ENCODE measurements at places on chromosomes 4 and X. TPM values are rescaled to one million over a fixed set of nuclear protein-coding genes. Genes with fewer than 3 reads are reported as not detected.

DNA sequence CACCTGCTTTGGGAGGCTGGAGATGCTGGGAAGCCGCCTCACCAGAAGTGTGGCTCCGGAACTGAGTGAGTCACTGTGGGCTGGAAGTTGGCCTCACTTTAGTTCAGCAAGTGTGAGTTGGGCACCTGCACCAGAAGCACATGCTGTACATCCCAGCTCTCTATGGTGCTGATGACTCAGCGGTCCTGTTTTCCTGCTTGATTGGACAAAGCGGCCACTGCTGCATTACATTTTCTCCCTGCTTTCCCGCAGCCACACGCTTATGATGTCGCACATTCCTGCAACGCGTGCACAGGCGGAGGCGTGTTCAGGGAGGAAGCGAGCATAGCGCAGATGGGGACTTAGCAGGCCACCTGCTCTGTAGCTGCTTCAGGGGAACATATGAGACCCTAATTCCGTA, 26.7 kb upstream of the CLDN34 start:
- no peaks in the 10 kb centered on the region for H3K4me1 ChIP-seq
- no peak overlapping the region for H3K4me3 ChIP-seq
- no peak overlapping the region for H3K27ac ChIP-seq
- H3K36me3 ChIP-seq: peaks cover 10% of the 10 kb centered on the region
- H3K27me3 ChIP-seq: no peaks in the 10 kb centered on the region

GRCh38 chr4:73451404-73451803, 15.4 kb downstream of the AFP start:
- no peaks in the 10 kb centered on the region for H3K36me3 ChIP-seq
- peaks cover 10% of the 10 kb centered on the region for H3K4me1 ChIP-seq

- H3K36me3 ChIP-seq: no peaks in the 10 kb centered on the region
- no peak for DNase-seq
- no peak overlapping the region for H3K4me3 ChIP-seq
- peaks cover 18% of the 10 kb centered on the region for H3K4me1 ChIP-seq
- no peak overlapping the region for H3K27ac ChIP-seq
Measured at GRCh38 chr4:169663831-169664230, 43.5 kb downstream of the CLCN3 start.

DNA sequence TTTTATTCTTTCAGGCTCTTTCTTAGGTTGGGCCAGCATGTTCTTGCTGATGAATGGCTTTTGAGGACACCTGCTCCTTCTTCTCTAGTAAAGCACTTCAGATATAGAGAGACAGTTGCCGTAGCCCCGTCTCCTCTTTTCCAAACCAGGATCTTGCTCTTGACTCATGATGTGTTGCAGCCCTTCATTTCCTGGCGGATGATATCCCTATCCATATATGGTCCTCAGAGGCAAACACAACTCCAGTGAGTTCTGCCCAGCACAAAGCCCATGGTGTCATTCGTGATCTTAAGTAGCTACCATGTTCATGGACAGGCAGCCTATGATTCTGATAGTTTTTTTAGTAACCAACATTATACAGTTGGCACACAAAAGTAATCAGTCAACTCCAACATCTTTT, 59.8 kb upstream of the ACSL1 start:
- H3K4me1 ChIP-seq: peaks cover 80% of the 10 kb centered on the region
- DNase-seq: no peak
- H3K36me3 ChIP-seq: no peaks in the 10 kb centered on the region
- H3K4me3 ChIP-seq: no peak overlapping the region
- H3K27ac ChIP-seq: peak overlapping the region; percentile 13

DNA sequence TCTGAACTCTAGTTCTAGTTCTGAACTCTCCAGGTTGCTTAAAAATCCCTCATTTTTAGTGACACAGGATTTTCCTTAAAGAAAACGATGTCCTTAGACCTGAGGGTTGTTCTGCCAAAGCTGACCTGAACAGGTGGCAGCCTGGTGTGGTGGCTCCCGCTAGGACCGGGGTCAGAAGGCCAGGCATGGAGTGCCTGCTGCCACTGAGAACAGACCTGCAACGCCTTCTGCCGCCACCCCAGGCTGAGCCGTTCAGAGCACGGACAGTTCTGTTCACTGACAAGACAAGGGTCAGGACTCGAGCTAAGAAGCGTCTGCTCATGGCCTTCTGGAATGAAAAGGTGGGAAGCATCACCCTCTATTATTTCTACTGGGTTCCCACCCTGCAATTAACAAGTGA, 15.8 kb downstream of the DCTD start:
- peaks cover 3% of the 10 kb centered on the region for H3K36me3 ChIP-seq
- H3K4me1 ChIP-seq: peaks cover 57% of the 10 kb centered on the region
- H3K4me3 ChIP-seq: no peak overlapping the region
- no peak overlapping the region for H3K27ac ChIP-seq

Gene DMRTC1
- not detected for total RNA-seq

DNA sequence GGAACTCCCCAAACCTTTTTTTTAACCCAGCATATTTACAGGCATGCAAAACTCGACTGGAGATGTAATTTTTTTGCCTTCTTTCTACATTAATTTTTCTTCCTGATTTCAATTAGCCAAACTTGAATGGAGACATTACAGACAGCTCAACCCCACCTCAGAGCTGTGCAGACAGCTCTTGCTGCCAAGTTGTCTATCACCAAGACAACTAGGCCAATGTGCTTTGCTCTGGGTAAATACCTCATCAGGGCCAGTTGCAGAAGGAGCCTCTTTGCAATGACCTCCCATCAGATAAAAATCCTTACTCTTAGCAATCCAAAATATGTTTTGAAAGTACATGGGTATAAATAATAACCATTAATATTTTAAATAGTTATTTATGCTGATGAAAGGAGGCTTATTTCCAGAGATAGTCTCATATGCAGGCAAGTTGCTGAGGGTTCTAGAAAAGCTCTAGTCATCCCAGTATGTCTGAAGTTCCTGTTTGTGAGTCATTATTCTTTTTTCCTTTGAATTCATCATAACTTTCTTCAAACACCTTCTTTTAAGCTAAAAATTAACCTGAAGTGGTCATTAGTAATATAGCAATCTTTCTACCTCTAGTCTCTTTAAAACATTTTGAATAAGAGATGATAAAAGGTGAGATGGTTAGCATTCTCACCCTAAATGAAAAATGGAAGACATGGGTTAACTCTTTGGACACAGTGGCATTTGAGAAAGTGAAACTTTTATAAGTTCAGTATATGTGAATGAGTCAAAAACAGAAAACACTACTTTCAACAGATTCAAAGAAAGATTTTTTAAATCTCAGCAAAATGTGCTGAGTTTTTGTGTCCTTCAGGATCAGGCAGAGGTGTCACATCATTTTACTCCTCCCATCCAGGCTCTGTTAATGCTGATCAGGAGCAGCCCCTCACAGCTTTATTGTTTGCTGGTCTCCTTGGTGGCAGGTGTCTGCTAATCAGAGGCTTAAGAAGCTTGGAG, 475.5 kb upstream of the FGF16 start:
- no peak overlapping the region for H3K4me3 ChIP-seq
- H3K36me3 ChIP-seq: no peaks in the 10 kb centered on the region
- no peaks in the 10 kb centered on the region for H3K27me3 ChIP-seq
- H3K4me1 ChIP-seq: no peaks in the 10 kb centered on the region

- H3K36me3 ChIP-seq: no peaks in the 10 kb centered on the region
- no peaks in the 10 kb centered on the region for H3K27me3 ChIP-seq
- H3K4me1 ChIP-seq: no peaks in the 10 kb centered on the region
Measured at GRCh38 chr4:40254608-40255392, 58.0 kb downstream of the RHOH start.

- H3K4me1 ChIP-seq: no peaks in the 10 kb centered on the region
- no peak for DNase-seq
- peaks cover 3% of the 10 kb centered on the region for H3K27me3 ChIP-seq
- no peaks in the 10 kb centered on the region for H3K36me3 ChIP-seq
Measured at GRCh38 chr4:176778491-176778890, 14.2 kb downstream of the VEGFC start.

GRCh38 chrX:140071037-140071436, 105.7 kb upstream of the CXorf66 start:
- H3K27ac ChIP-seq: no peak overlapping the region
- H3K27me3 ChIP-seq: no peaks in the 10 kb centered on the region
- H3K36me3 ChIP-seq: no peaks in the 10 kb centered on the region
- no peak overlapping the region for H3K4me3 ChIP-seq

DNA sequence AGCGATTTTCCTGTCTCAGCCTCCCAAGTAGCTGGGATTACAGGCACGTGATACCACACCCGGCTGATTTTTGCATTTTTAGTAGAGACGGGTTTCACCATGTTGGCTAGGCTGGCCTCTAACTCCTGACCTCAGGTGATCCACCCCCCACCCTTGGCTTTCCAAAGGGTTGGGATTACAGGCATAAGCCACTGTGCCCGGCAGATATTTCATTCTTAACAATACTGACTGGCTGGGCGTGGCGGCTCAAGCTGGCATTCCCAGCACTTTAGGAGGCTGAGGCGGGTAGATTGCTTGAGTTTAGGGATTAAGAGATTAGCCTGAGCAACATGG, 1.3 kb downstream of the PQBP1 start:
- no peaks in the 10 kb centered on the region for H3K27me3 ChIP-seq
- no peak for DNase-seq
- peaks cover 13% of the 10 kb centered on the region for H3K36me3 ChIP-seq
- H3K4me3 ChIP-seq: no peak overlapping the region

DNA sequence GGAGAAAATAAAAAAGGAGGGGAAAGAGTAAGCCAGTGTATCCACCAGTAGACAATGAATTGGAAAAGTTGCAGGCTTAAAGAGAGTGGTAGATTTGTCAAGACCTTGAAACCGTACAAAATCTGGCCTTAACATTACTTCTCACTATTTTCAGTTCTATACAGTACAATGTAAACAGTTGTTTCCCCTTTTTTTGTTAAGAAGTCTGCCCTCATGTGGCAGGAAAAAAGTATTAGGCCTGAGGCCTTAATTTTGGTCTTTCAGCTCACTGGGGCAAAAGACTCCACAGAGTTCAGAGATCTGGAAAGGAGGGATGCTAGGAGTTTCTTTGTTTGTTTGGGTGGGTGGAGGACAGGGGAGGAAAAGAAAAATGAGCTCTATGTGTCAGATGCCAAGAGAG, 92.8 kb upstream of the CCDC160 start:
- no peak for DNase-seq
- no peaks in the 10 kb centered on the region for H3K4me1 ChIP-seq
- H3K27me3 ChIP-seq: no peaks in the 10 kb centered on the region
- H3K4me3 ChIP-seq: no peak overlapping the region
- H3K27ac ChIP-seq: no peak overlapping the region

GRCh38 chr4:73437558-73437956, 1.5 kb downstream of the AFP start:
- no peaks in the 10 kb centered on the region for H3K27me3 ChIP-seq
- H3K36me3 ChIP-seq: no peaks in the 10 kb centered on the region
- no peak overlapping the region for H3K27ac ChIP-seq
- no peak for DNase-seq
- peaks cover 8% of the 10 kb centered on the region for H3K4me1 ChIP-seq

Gene GABRB1
- total RNA-seq: 1.3 TPM

- no peak overlapping the region for H3K27ac ChIP-seq
- H3K27me3 ChIP-seq: no peaks in the 10 kb centered on the region
- no peaks in the 10 kb centered on the region for H3K36me3 ChIP-seq
- no peaks in the 10 kb centered on the region for H3K4me1 ChIP-seq
Measured at GRCh38 chrX:98897191-98897590, 1512.9 kb downstream of the PCDH19 start.

DNA sequence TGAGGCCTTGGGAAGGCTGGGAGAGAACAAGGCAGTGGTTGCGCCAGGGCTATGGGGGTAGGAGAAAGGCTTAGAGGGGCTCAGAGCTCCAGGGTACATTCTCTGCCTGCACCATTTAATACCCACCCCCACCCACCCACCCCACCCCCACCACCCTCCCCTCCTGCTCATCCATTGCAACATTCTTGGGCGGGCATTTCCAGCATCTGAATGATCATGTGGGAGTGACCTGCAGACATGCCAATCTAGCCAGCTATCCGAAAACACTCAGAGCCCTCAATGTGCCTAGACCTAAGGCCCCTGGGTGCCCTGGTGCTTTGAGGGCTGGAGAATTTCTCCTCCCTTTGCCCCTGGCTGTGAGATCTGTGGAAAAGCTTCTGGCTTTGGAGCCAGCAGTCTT, 3.1 kb downstream of the SLC34A2 start:
- no peaks in the 10 kb centered on the region for H3K27me3 ChIP-seq
- H3K36me3 ChIP-seq: no peaks in the 10 kb centered on the region
- no peak for DNase-seq

DNA sequence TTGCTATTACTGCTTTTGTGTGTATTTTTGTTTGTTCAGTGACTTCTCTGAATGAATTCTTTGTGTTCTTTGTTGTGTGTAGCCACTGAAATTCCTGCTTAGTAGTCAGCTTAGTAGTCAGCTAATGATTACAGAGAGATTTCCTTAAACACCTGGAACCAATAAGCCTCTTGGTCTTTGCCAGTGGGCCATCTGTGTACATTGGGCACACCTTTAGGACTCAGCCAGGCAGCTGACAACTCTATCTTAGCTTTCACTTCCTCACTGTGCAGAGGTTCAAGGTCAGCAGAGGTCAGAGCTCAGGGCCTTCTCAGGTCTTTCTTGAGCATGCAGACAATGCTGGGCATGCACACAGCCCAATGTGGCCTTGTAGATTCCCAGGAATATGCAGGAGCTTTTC, 59.3 kb downstream of the RWDD4 start:
- H3K4me1 ChIP-seq: no peaks in the 10 kb centered on the region
- no peak for DNase-seq
- no peaks in the 10 kb centered on the region for H3K36me3 ChIP-seq

- no peak overlapping the region for H3K27ac ChIP-seq
- H3K36me3 ChIP-seq: no peaks in the 10 kb centered on the region
- H3K27me3 ChIP-seq: no peaks in the 10 kb centered on the region
- H3K4me1 ChIP-seq: no peaks in the 10 kb centered on the region
- no peak for DNase-seq
Measured at GRCh38 chr4:119329835-119330620, 8.1 kb upstream of the FABP2 start.

Gene TKTL1
- total RNA-seq: not detected

Gene MAGEE2
- total RNA-seq: not detected

Gene EBP
- 304 TPM for total RNA-seq

Data from liver (tissue), 10 donors.